Stimulated activated naive CD4-positive, alpha-beta T cell (primary cell): ENCODE measurements at places on chromosomes 1 and 21.

DNA sequence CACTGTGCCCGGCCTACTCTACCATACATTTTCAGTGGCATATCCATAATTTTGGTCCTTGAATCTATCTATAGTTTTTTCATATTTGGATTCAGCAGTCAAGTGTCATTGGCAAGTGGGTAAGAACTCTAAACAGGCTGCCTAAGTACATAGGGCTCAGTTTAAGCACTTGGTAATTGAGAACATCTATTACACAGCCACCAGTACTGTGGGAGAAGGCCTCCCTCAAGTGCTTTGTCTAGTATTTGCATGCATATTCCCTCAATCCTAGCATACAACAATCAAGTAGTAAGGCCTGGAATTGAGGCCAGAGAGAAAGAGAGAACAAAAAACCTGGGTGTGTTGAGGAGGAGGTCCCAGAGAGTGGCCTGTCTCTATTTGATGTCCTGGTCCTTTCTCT, 325.2 kb downstream of the USP25 start:
- DNase-seq: no peak

DNA sequence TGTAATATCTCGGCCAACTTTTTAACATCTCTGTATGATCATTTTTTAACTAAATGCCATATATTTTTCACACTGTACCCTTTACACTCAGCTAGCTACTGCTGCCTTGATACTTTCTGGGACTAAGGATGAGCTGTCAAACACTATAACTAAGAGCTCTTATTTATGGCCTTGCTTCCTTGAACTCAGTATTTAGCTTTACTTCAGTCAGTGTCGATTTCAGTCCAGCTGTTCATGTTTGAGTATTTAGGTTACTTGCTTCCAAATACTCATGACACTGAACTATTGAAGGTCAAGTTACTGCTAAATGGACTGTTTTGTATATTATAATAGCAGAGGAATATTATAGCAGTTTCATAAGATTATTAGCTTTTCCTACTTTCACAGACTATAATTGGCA, 25.9 kb upstream of the USP25 start:
- DNase-seq: no peak

DNA sequence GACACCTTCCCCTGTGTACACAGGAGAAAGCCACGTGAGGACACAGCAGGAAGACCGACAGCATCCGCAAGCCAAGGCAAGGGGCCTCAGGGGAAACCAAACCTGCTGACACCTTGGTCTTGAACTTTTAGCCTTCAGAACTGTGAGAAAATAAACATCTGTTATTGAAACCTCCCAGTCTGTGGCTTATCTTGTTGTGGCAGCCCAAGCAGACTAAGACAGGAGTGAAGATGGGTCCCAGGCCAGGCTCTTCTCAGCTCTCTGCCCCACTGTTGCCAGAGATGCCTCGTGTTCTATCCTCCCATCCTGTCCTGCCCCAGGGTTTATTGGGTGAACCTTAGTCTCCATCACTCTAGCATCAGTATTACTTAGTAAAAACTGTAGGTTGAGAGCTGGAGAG, 236.3 kb downstream of the MATN1 start:
- no peak for DNase-seq

- no peak for DNase-seq
Observed at GRCh38 chr1:51861669-51862068, 16.9 kb downstream of the NRDC start.

GRCh38 chr1:239600588-239600987, 214.2 kb downstream of the CHRM3 start:
- no peak for DNase-seq

- no peak for DNase-seq
Observed at GRCh38 chr1:243420016-243420945, 164.4 kb downstream of the SDCCAG8 start.

DNA sequence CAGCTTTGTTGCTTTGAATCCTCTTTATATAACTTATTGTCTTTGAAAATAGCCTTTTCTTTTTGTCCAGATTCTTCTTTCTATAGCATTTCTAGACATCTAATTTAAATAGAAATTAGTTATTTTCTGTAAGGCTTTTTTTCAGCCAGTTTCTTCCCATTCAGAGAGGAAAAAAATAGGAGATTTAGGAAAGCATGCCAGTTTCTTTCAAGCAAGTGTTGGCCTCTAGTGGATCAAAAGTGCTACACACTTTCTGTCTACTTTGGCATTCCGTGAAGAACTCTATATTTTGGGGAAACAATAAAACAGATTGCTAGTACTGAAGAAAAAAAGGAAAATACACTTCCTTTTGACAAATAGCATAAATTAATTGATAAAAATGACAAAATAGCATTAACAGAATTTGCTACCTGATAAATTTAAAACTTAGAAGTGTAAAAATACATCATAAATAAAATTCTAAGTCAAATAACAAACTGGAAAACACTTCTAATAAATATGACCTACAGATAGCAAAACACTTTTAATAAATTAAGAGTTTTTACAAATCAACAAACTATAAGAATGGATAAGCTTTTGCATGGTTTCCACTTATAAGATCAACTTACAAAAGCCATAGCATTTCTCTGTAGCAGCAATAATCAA, 13.1 kb upstream of the EXO1 start:
- no peak for DNase-seq

GRCh38 chr1:64692911-64693310, 52.0 kb upstream of the RAVER2 start:
- DNase-seq: no peak

DNA sequence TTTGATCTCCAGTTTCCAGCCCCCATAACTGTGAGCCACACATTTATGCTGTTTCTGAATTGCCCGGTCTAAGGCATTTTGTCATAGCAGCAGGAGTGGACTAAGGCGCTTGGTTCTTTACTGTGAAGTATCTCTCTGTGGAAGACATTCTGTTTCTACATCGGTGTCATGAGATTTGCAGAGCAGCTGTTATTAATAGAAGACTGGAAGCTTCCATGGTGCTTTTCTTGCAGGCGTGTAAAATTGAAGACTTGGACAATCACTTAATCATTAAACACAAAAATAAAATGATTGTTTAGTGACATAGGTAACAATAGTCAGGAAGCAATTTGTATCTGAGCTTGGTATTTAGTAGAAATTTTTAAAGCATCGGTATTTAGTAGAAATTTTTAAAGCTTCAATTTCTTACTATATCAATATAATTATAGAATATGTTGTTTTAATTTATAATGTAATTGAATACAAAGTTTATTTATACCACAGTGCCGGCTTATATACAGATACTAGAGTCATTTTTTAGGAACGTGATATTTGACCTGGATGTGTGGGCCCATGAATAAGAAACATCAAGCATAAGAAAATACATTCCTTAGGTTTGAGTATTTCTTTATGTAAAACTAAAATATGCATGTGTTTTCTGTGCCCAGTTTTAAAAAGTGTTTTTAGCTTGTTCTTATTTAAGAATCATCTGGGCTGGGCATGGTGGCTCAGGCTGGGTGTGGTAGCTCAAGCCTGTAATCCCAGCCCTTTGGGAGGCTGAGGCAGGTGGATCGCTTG, 60.6 kb upstream of the COL6A1 start:
- no peak for DNase-seq

DNA sequence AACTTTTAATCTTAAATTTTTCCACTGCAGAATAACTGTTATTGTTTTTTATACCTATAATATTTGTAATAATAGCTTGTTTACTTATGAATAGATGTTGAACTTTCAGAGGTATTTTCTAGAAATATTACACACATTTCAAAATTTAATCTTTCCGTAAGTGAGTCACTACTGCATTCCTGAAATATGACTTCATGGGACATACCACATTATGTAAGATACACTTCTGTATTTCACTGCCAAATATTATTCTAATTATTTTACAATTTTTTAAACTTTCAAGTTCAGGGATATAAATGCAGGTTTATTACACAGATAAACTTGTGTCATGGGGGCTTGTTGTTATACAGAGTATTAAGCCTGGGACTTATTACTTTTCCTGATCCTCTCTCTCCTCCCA, 2220.5 kb downstream of the NCAM2 start:
- DNase-seq: no peak

GRCh38 chr1:29550119-29550841, 314.0 kb downstream of the PTPRU start:
- no peak for DNase-seq

DNA sequence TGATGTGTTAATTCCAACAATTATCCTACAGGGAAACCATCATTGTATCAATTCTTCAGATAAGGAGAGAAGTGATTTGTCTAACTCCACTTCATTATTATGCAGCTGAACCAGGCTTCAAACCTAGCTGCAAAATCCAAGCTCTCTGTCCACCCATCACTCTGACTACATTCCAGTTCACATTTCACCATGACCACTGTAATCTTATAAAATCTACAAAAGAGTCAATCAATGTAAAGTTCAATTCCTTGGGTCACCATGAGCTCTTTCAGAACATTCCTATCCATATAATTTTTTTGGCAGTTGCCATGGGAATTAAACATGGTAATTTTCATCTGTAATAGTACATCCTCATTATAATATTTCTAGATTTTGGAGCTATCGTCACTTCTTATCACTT, 100.9 kb downstream of the PLPPR5 start:
- DNase-seq: no peak

GRCh38 chr21:34199121-34199910, 125.9 kb downstream of the MRPS6 start:
- DNase-seq: no peak

- no peak for DNase-seq
Observed at GRCh38 chr21:42703136-42703908, 49.9 kb downstream of the PDE9A start.

- DNase-seq: no peak
Observed at GRCh38 chr1:21541835-21542234, 32.6 kb downstream of the ALPL start.

DNA sequence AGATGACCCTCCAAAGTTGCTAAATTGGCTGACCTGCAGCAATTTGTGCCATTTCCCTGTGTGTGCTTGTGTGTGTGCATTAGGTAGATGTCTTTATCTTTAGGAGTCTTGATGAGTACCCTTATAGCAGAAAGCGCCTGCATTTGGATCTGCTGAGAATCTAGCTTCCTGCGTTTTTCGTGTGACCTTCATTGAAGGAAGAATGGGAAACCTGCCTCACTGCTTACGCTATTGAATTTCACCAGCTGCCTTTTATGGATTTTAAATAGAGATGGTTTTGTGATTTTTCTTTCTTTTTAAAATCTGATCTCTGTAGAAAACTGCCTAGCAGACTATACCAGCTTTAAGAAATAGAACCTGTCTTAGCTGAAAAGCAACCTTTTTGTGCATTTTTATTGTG, 124.5 kb downstream of the CACHD1 start:
- no peak for DNase-seq

DNA sequence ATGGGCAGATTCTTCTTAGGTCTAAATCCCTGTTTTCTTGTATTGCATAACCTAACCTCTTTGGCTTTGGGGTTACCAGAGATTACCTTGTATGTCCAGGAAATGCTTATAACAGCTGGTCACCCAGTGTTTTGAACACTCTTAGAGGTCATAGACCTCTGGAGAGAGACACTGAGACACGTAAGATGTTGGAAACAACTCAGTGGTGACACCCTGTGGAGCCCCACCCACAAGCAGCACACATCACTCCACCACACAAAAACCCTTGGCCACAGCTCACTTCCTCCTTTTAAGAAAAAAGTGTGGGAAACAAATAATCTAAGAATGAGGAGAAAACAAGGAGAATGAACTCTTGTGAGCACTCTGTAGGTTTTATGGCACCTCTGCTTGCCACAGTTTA, 26.3 kb upstream of the CYP4B1 start:
- DNase-seq: no peak

- DNase-seq: no peak
Observed at GRCh38 chr1:209107535-209107934, 476.0 kb upstream of the CAMK1G start.

- no peak for DNase-seq
Observed at GRCh38 chr1:9592510-9593075, 3.9 kb downstream of the TMEM201 start.
